ENCODE measurements at places on chromosomes 12 and 14.
A peak's percentile ranks its signal among the peaks of the same experiment; 100 is the strongest.

- no peak for DNase-seq
Measured at GRCh38 chr14:55588259-55588699, 8.3 kb downstream of the KTN1 start.

DNA sequence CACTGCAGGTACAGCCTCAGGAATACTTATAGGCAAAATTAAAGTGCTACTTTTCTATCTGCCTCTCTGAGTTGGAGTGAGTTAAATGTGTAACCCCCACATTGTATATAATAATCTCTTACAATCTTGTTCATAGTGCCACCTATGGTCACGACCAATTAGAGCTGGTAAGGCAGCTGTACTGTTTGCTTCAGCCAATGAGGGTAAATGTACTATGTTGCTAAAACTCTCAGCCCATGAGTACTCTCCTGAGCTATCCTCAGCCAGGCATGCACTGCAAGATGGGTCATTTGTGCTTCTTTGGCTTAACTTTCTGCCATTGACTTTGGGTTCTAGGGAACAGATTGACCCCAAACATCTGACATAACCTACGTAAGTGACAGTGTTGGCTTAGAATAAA, 15.0 kb upstream of the MDM2 start:
- DNase-seq = no peak

GRCh38 chr14:104888489-104889374, 23.7 kb downstream of the CEP170B start:
- no peak for DNase-seq

GRCh38 chr12:99157946-99158345, 489.6 kb upstream of the GARIN6 start:
- no peak for DNase-seq

- no peak for DNase-seq
Measured at GRCh38 chr12:132245521-132246101, 83.8 kb downstream of the GALNT9 start.

GRCh38 chr12:68422956-68423574, 90.9 kb upstream of the MDM1 start:
- no peak for DNase-seq

GRCh38 chr12:16238661-16239060, 38.8 kb downstream of the SLC15A5 start:
- DNase-seq = no peak

GRCh38 chr14:80959496-80959895, 4.1 kb downstream of the TSHR start:
- DNase-seq = peak; percentile 97

- DNase-seq = no peak
Measured at GRCh38 chr14:72128629-72129028, 196.4 kb downstream of the RGS6 start.

DNA sequence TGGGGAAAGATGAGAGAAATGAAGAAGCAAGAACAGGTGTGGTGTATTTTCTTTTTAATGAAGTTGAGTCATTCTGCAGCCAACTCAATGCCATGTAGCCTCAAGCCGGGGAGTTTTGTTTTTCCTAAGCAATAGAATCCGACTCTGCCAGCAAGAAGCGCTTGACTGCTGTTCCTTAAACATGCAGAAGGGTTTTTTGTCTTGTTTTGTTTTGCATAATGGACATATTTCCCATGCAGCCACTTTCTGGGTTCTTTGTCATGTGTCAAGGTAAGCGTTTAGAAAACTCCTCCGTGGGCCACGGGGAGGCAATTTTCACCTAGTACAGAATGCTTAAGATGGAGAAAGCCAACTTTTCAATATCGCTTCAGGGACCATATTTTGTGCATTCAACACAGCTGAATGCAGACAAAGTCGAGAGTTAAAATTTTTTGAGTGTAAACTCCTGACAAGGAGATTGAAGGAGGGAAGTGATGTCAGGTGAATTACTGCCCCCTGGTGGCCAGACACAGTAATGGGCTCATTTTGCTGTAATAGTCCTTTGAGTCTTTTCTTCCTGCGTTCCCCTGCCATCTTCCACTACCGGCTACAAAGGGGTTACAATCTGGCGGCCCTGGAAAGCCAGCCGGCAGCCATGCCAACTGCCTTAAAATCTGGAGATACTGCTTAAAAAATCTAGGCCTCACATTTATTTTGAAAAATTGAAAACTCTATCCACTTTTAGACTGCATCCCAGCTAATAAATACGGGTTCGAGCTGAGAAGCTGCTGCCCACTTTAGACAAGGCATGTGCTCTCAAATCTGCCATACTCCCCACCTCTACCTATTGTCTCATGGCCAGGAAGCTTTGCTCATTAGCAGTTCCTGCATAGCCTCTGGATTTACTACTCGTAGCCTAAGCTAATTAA, 3.2 kb upstream of the FICD start:
- DNase-seq = peak; percentile 53

DNA sequence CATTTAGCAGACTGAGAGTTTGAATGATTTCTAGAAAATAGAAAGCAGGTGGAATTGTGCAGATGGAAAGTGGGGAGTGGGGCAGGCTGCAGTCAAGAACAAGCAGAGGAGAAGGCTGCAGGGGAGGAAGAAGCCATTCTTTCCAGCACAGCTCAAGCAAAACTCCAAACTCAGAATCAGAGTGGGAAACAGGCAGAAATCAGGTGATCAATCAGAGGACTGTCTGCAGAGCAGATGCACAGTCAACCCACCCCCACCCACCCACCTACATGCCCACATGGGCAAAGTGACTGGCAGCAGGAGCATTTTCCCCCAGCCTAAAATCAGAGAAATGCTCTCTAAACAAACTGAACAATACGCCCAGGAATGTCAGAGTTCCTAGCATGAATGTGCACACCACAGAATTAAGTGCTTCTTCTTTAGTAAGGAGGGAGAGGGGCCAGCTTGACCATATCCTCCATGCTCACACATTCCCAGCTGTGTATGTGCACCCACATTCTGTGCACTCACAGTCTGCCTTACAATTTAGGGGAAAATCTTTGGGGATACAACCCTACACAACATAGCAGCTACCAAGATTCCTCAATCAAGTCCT, 194.1 kb upstream of the PLEKHA5 start:
- DNase-seq = no peak

DNA sequence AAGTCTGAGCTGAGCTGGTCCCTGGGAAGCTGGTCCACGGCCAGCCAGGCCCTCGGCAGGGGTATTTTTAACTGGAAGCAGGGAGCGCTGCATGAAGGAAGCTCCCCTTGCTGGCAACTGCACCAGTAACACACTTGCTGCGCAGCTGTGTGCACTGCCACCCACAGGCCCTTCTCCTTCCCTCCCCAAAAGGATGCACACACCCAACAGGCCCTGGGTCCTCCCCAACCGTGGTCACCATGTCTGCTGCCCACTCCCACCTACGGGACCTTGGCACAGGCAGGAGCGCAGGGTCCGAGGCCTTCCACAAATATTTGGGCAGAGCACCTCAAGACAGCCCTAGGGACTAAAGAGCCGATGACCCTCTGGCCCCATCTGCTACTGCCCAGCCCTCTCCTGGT, 157.0 kb upstream of the PRMT8 start:
- DNase-seq = no peak

DNA sequence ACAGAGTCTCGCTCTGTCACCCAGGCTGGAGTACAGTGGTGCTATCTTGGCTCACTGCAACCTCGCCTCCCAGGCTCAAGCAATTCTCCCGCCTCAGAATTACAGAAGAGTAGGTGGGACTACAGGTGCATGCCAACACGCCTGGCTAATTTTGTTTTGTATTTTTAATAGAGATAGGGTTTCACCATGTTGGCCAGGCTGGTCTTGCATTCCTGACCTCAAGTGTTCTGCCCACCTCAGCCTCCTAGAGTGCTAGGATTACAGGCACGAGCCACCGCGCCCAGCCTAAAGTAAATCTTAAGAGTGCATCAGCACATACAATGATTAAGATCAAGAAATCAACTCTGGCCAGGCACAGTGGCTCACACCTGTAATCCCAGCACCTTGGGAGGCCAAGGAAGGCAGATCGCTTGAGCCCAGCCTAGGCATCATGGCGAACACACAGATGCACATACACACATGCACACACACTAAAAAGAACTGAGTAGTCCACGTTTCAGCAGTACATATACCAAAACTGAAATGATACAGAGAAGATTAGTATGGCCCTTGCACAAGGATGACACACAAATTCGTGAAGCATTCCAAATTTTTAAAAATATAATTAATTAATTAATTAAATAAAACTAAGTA, 65.0 kb downstream of the HECTD1 start:
- DNase-seq = no peak

GRCh38 chr12:10372559-10372958, 17.3 kb downstream of the KLRK1 start:
- no peak for DNase-seq

- no peak for DNase-seq
Measured at GRCh38 chr12:98465950-98466602, 49.3 kb upstream of the TMPO start.

DNA sequence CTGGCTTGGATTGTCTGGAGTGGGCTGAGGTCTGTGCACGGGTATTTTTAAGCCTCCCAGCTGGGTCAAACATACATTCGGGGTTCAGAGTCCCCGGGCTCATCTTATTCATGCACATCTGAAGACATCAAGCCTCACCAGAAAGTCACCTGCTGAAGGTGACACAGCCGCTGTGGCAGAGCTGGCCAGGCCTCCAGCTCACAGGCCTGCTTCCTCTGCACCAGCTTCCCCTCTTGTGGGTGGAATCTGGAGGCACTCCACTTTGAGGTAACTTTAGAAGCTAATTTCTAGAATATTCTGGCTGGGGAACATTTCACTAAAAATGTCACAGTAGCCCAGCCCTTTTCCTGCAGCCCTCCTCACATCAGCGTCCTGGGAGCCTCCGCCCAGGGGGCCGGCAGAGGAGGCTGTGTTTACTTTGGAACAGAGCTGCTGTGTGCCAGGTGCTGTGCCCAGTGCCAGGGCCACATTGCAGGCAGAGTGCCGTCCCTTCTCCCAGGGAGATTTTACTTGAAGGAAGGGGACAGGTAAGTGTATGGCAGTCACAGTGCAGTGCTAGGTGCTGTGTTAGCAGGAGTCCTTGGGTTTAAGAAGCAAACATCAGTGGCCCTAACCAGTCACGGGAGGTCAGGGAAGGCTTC, 62.2 kb downstream of the TSPAN11 start:
- no peak for DNase-seq

DNA sequence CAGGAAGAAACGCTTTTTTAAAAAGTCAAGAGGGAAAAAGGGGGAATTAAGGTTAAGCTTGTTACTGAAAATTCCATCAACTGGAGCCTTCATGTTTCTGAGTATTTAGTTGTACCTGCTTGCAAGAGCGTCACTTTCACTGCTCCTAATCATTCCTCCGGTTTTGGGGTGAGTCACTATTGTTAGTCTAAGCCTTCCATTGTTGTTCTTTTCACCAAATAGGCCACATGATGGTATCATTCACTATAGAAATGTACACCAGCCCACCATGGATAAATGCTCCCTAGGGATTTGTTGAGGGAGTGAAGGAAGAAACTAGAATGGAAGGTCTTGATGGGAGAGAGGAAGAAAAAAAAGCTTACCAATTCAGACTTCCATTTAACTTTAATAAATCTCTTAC, 3.0 kb downstream of the IL22 start:
- DNase-seq = no peak

DNA sequence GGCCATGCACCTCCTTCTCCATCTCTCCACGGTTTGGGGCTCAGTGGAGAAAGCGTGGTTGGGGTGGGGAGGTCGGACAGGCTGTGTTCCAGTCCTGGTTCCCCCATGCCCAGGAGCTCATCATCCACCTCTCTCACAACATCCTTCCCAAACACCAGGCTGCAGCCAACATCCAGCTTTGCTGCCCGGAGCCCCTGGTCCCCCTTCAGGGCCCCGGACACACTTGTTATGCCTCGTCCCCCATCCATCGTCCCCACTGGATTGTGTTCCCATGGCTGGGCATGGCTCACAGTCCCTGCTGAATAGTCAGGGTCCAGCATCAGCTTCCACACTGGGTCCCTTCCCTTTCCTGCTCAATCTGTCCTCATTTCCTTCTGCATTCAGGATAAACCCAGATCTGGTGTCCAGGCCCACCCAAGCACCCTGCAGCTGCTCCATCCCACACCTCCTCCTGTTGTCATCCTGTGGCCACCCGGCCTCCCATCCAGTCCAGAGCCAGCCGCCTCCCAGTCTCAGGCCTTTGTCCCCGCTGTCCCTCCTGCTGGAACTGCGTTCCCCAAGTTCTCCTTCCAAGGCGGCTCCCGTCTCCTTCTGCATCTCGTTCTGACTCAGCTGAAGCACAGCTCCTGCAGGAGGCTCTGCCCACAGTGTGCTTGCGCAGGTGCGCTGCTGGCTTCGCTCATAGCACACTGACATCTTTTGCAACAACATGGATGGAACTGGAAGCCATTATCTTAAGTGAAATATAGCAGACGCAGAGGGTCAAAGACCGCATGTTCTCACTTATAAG, 211.4 kb upstream of the RTL1 start:
- no peak for DNase-seq

- DNase-seq = no peak
Measured at GRCh38 chr14:64649383-64649998, 54.7 kb upstream of the PLEKHG3 start.

DNA sequence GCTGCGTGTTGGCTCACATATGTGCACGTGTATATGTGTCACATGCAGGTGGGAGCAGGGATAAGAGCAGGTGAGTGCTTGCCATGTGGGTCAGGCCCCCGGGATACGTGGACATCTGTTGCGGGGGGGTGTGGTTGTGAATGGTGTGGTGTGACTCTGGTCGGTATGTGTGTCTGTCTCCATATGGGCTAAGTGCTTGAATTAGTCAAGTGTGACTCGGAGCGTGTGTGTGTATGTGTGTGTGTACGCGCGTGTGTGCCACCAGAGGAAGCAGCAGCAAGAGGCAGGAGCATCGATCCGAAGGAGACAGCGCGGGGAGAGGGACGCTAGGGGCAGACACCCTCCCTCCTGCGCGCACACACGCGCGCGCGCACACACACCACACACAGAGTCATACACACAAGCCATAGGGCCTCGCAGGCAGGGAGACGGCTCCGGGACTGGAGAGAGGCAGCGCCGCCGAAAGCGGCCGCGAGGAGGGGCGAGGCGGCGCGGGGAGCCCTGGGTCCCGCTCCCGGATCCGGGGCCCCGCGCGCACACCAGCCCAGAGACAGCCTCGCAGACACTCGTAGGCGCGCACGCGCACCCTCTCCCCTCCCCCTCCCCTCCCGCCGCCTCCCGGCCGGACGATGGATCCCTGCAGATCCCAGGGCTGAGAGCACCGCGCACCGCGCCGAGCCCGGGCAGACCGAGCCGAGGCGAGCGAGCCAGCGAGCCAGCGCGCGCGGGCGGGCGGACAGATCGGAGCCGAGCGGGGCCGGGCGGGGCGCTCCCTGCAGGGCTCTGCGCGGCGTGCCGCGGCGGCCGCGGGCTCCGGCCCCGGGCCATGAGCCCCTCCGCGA, at the start of gene ASIC1:
Gene ASIC1 (plus strand): TSS at position 597 of the 842 bp plus-strand sequence. CDS start 1,171 bp downstream, outside the sequence.
- peak; percentile 29 for DNase-seq

DNA sequence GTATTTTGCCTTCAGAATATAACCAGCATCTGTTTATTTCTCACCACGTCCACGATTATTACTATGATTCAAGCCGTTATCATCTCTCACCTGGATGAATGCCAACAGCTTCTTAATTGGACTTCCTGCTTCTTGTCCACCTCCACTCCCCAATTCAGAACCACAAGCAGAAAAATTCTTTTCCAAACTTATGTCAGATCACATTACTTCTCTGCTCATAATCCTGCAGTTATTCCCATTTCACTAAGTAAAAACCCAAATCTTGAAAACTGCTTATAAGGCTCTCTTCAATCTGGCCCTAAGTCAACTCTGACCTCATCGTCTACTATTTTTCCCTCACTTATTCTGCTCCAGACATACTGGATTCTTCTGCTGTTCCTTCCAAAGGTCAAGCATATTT, 2.0 kb downstream of the CRY1 start:
- DNase-seq = peak; percentile 45

Measured in NCI-H446 treated with DMSO at 0.1 percent for 48 hours (cell line).